ENCODE measurements at places on chromosomes 7 and 10.

DNA sequence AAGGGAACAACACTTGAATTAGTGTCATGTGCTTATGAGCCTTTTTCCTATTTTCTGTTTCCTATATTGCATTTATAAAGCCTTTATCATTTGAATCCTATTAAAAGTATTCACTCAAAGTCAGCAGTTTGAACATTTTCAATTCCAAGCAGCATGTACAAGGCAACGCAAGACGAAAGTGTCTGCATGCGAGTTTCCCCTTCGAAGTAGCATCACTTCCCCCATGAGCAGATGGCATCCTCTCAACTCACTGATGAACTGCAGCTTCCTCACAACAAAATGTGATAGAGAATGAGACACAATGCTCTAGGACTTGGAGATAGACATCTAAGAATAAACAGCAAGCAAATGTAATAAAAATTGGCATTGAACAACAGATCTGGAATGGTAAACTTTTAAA, 270.7 kb downstream of the PRPF18 start:
- no peak for DNase-seq

GRCh38 chr10:48759113-48759901, 74.6 kb downstream of the WDFY4 start:
- no peak for DNase-seq

DNA sequence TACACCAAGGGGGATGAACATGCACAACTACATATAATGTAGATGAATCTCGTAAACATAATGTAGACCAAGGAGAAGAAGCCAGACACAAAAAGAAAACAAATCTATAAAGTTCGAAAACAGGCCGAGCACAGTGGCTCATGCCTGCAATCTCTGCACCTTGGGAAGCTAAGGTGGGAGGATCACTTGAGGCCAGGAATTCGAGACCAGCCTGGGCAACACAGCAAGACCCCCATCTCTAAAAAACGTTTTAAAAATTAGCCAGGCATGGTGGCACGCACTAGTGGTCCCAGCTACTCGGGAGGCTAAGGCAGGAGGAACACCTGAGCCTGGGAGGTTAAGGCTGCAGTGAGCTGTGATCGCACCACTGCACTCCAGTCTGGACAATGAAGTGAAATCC, 68.5 kb downstream of the GLI3 start:
- no peak for DNase-seq

GRCh38 chr7:112447406-112447805, 2.9 kb upstream of the IFRD1 start:
- no peak for DNase-seq

- no peak for DNase-seq
These were observed 194.0 kb downstream of the CFTR start for GRCh38 chr7:117673839-117674238.

DNA sequence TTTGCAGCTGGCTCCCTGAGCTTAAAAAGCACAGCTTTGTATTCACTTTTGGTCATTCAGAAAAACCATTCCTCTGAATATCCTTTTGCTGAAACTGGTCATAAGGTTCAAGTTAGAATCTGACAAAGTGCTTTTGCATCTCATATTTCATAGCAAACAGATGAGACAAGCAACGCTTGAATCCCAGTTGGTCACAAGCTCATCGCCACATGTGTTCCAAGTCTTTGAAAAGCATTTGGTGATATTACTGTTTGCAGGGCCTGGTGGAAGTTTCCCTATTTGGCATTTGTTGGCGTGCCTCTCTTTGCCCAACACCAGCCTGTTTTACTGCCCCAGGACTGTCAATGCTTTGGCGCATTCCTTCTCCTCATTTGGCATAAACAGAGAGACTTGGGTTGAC, 10.3 kb downstream of the TACC2 start:
- no peak for DNase-seq

GRCh38 chr10:38007551-38007950, 2.9 kb upstream of the ZNF33A start:
- DNase-seq, result peak; percentile 4

DNA sequence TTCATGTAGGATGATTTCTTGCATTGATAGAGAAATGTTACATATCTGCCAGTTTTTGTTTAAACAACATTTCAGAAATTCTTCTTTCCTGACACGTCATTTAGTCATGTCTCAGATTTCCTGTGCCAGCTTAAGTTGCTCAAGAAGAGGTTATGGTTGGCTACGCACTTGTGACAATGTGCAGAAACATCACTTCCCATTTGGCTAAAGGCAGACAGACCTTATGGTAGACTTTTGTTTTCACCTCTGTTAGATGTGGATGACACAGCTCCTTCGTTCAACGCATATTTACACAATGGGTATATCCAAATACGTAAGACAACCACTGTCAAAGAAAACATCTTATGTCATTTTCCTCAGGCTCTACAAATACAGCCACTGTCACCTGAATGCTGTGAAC, 125.8 kb downstream of the DOCK4 start:
- DNase-seq, result peak; percentile 85

DNA sequence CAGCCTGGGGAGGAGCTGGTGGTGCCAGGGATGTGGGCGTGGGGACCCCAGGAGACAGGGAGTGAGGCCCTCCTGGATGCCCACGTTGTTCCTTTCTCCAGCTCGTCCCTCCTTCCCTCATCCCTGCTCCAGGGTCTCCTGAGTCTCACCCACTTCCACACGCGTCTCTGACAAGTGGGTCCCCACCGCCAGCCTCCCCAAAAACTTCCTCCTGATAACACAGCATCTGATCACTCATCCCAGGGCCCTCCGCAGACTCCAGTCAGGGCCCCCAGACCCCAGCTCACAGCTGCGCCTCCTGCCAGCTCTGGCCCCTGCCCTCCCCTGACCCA, 60.6 kb upstream of the INPP5A start:
- DNase-seq, result no peak

DNA sequence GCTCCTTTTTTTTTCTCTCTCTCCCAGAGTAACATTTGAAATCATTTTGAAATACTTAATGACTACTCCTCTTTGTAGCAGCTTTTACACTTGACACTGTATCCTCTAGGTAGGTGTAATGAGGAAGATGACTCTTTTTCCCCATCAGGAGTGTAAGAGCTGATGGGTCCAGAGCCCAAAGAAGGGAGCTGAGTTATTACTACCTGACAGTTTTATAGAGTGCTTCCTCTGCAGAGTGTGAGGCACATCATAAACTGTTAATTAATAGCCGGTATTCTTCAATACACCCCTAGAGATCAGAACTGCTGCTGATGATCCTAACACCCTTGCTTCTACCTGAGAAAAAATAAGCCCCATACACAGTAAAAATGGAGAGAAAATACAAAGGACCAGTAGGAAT, 279.8 kb upstream of the SEMA3A start:
- no peak for DNase-seq

DNA sequence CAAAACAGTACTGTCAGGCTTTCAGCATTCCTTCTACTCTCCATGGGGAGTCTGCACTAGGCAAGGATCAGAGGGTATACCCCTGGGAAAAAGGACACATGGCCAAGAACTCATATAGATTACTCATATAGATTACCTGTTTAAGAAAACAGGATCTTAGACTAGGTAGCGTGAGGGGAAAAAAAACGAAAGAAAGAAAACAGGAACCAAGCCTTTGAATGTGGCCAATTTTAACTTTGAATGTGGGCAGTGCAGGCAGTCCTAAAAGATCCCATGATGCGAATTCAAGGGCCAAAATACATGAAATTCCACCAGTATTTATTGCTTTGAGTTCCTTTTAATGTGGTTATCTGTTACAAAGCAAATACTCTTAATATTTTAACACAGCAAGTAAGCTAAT, 108.6 kb upstream of the TAC1 start:
- no peak for DNase-seq

GRCh38 chr7:3591219-3591618, 290.2 kb downstream of the SDK1 start:
- no peak for DNase-seq

GRCh38 chr7:17915796-17916195, 24.5 kb downstream of the SNX13 start:
- DNase-seq, result no peak

DNA sequence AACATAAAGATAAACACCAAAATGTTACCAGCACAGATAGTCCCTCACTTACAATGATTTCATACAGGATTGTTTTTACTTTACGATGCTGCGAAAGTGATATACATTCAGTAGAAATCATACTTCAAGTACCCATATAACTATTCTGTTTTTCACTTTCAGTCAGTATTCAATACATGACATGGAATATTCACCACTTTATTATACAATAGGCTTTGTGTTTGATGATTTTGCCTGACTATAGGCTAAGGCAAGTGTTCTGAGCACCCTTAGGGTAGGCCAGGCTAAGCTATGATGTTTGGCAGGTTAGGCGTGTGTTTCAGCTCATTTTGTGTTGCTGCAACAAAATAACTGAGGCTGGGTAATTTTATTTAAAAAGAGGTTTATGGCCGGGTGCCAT, 155.0 kb downstream of the RTKN2 start:
- no peak for DNase-seq

GRCh38 chr10:58897708-58898107, 278.7 kb upstream of the PHYHIPL start:
- no peak for DNase-seq

DNA sequence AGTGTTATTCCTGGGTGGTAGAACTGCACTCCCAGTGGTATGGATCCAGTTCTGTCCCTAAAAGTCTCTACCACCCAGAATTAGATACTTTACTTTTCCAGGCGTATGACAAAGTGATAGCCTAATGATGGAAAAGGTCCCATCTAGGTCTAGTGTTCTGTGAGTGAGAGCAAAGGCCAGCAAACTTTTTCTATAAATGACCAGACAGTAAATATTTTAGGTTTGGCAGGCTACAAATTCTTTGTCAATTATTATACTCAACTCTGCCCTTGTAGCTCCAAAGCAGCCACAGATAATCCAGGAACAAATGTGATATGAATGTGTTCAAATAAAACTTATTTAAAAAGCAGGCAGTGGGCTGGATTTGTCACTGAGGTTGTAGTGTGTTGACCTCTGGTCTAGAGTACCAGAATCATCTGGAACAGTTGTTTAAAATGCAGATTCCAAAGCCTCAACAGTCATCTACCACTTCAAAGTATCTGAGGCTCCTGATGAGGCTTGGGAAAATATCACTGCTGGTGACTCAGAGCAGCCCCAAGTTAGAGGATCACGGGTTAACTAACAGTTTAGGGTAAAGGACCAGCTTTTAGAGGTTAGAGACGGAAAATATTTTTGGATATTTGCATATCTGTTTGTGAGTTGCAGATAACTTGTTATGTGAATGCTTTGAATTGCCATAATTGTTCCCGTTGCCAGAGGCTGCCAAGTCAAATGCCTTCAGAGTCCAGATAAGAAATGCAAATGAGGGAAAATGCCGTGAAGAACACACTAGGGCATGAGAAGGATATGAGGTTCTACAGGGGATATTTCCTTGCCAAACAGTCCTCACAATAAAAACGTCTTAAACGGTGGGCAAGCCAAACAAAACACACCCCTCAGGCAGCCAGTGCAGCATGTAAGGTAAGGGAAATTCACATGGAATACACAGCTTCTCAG, 19.4 kb downstream of the NRAP start:
- DNase-seq, result no peak

GRCh38 chr10:22681783-22682183, 32.6 kb downstream of the PIP4K2A start:
- DNase-seq, result peak; percentile 90

- DNase-seq, result no peak
These were observed 2.5 kb upstream of the PYROXD2 start for GRCh38 chr10:98417481-98417959.

GRCh38 chr7:73828107-73828803, 2.5 kb upstream of the CLDN4 start:
- peak; percentile 71 for DNase-seq

GRCh38 chr7:1775389-1775788, 105.3 kb downstream of the ELFN1 start:
- no peak for DNase-seq

GRCh38 chr10:74029943-74030342, 32.0 kb downstream of the VCL start:
- no peak for DNase-seq

DNA sequence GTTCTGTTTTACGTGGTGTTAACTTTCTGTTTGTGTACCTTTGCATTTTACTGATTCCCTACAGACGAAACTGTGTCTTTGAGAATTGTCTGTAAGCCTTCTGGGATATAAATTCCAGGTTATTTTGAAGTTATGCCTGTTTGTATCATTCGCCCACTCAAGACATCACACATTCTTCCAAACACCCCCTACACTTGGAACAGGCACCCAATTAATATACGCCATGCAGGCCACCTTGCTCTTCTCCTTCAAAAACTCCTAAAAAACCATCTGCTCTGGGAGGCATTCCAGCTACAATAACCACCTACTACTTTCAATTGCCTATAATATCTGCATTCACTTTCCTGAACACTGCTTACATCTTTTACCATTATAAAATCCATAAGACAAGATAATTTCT, 453.3 kb downstream of the DGKB start:
- no peak for DNase-seq

DNA sequence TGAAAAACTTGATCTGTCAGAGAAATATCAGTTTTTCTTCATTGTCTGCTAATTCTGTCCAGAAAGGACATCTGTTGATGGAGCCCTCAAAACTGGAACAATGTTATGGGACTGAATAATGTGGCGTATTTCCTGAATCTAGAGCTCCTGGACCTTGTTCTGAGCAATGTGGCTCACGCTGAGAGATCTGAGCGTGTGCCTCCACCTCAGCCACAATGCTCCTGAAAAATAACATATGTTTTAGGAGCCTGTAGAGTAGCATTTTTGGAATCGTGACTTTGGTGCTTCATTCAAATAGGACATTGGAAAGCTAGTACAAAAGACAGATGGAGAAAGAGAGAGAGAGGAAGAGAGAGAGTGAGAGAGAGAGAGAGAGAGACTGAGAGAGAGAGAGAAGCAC, 110.3 kb downstream of the BMPER start:
- no peak for DNase-seq

DNA sequence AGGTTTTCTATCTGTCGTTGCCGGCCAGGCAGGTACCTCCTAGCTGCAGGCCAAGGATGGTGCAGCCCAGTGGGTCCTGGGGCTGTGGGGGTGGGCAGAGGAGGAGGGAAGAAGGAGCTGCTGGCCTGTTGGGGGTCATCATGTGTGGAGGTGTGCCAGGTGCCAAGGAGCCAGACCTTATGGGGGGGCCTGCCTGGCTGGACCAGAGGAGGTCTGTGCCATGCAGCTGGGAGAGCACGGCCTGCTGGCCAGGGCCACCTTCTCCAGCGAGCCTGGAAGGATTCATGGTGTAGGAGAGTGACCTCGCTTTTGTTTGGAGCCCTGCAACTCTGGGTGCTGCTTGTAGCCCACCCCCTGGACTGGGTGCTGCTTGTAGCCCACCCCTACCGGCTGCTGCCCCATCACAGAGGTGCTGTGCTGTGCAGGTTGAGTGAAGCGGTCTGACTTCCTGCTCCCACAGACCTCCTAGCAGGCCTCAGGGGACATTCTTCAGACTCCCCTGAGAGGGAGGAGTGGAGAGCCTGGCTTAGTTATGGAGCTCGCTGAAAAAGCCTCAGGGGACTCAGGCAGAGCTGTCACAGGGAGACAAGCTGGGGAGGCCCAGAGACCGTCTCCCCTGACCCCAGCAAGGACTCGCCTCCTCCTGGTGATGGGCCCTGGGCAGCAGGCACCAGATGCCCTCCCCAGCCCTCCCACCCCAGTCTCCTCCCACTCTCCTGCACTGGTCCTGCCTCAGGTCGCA, 67.7 kb upstream of the AQP1 start:
- DNase-seq, result no peak
